ENCODE measurements at places on chromosomes 13 and 19.

GRCh38 chr13:114140906-114141250 is 8.5 kb upstream of the RASA3 start:
- DNase-seq: no peak

GRCh38 chr13:42497798-42498197 is 76.2 kb upstream of the TNFSF11 start:
- DNase-seq: no peak

- no peak for DNase-seq
Measured at GRCh38 chr19:17385878-17386611, 8.0 kb downstream of the CCDC194 start.

DNA sequence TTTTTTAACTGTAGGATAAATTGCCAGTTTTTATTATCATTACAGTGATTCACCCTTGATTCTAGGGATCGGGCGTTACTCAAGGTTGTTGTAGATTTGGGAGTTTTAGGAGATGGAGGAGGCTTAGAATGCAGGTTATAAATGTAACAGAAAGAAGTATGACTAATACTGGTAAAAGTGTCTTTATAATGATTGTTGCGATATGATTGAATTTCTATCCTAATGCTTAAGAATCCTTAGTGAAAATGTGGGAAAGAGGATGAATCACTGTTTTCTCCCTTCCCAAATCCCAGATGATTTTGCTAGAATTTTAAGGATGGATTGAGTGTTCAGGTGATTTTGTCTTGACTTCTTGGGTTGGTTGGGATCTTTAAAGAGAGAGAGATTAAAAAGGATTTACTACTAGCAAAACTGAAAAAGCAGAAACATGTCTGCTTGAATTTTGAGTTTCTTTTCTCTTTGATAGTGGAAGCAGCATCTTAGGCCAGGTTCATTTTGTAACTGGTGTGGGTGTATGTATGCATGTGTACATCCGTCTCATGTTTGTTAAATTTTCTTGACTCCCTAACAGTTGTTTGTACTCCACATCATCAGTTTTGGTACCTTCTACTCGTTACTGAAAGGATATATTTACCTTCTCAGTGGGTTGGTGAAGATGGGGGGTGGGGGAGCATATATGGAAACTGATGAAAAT is 25.9 kb downstream of the ARHGAP35 start:
- no peak for DNase-seq

DNA sequence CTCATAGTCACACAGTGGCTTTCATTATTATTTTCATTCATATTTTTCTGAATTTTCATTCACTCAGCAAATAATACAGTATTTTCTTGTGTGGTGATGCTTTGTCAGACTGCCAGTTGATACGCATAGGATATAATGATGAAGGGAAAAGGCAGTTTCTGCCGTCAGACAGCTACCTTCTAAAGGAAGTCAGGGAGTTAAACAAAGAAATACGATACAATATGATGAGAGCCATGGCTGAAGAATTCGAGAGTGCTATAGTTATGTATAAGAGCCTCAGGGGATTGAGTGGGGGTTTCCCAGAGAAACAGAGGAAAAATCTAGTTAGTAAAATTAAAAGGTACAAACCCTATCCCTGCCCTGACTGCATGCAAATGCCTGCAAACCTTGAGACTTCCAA is 479.1 kb downstream of the OLFM4 start:
- no peak for DNase-seq

DNA sequence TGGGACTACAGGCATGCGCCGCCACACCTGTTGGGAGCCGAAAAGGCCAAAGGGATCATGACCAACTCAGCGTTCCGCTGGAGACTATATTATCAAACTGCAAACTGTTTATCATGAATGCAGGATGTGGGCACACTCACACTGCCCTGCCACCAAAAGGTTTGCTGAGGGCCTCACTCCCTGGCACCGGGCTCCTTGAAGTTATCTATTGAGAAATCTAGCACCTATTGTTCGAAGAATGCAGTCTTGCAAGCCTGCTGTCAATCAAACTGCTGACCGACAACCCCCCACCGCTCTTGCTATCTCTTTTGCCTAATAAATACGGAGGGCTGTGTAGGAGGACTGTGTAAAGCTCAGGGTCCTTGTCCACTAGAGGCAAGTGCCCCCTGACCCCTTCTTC is 5.2 kb upstream of the ZNF836 start:
- DNase-seq: no peak

GRCh38 chr13:74444864-74445479 is 310.8 kb upstream of the KLF12 start:
- no peak for DNase-seq
